ENCODE measurements at places on chromosomes 5 and 9.
A peak's percentile ranks its signal among the peaks of the same experiment; 100 is the strongest.

DNA sequence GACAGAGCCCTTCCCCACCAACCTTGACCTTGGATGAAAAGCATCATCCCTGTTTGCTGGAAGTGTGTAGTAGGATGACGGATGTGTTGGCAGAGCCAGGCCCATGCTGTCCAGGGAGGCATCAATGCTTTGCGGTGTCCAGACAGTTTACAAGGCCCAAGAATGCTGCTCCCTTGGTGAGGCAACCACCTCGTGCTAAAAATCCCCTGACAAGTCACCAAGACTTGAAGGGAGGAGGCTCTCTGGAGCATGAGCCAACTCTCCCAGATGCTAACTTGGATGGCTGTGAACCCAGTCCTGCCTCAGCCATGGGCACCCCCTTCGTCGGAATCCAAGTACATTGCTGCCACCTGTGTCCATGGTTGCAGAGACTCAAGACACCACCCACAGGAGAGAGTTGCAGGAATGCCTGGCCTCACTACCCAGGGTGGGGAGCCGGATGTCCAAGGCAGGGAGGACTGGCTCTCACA is 9.5 kb upstream of the NKD2 start:
- DNase-seq = no peak

GRCh38 chr5:14405706-14406553 is 175.7 kb upstream of the OTULINL start:
- no peak for DNase-seq

- no peak for DNase-seq
These were observed 424.2 kb downstream of the TUSC1 start for GRCh38 chr9:25254051-25254450.

DNA sequence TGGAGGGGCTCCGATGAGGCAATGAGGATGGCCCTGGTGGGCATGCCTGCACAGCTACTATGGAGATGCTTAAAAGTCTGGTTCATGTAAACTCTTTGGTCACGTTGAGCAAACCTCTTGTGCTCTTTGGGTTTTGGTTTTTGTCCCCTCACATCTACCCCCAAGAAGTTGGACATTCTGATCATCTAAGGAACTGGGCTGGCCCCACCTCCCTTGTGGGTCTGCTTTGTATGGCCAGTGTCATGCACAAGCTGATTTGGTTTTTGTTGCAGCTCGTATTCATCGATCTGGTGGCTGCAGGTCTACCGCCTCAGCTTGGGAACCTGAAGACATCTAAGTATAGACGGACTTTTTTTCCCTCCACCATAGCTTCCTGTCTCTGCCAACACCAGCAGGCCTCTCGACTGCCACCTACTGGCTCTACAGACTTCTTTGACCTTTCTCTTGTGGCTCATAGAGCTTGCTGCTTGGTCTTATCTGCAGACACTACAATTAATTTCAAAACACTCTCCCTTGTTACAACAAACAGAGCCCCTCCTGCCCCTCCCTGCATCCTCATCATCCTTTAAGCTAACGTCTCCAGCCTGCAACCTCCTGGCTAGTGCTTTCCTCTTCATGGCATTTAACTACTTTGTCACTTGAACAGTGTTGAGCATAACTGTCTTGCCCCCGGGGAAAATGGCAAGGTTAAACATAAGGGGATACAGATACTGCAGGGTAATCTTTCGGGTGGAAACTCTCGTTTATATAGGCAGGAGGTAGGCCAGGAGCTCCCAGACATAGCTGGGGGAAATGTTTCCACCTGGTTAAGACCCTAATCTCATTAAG is 34.5 kb downstream of the TSTD2 start:
- DNase-seq = peak; percentile 89
